Activated CD8-positive, alpha-beta memory T cell treated with anti-CD3 and anti-CD28 coated beads for 36 hours (primary cell): ENCODE measurements at places on chromosomes 11 and 22. TPM values are rescaled to one million over a fixed set of nuclear protein-coding genes. Genes with fewer than 3 reads are reported as not detected.

The HTR3B gene
- not detected for total RNA-seq

The TPBGL gene
- total RNA-seq: 0.13 TPM

The CBLIF gene
- not detected for total RNA-seq

The BLID gene
- not detected for total RNA-seq

The BRD1 gene
- 29.1 TPM for total RNA-seq
